Fibroblast of skin of right biceps (primary cell): ENCODE measurements at places on chromosomes 16 and 17.

- peak; percentile 89 for DNase-seq
Measured at GRCh38 chr17:77131904-77132303, 8.9 kb upstream of the SEC14L1 start.

- DNase-seq = no peak
Measured at GRCh38 chr17:19411631-19412030, 599 bp downstream of the RNF112 start.

DNA sequence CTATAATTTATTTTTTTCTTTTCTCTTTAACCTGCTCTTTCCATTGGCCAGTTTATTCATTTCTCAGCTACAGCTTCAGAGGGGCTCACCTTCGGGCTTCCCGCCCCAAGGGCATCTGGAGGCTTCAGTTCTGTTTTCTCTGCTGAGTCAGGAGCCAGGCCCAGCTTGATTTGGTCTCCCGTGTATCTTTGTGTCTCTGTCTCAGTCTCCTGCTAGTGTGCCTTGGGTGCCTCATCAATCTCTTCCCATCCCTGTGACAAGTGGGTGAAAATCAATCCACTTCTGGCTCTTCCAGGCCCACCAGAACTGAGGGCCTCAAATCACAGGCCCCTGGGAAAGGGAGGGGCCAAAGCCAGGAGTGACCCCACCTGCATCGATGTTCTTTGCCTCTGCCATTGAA is 72.1 kb downstream of the CCDC182 start:
- no peak for DNase-seq

- peak; percentile 71 for DNase-seq
Measured at GRCh38 chr17:19410875-19411620, at the start of gene RNF112. TSS of gene RNF112 (plus strand) at chr17:19411232. CDS start at chr17:19411409, 177 bp downstream.

DNA sequence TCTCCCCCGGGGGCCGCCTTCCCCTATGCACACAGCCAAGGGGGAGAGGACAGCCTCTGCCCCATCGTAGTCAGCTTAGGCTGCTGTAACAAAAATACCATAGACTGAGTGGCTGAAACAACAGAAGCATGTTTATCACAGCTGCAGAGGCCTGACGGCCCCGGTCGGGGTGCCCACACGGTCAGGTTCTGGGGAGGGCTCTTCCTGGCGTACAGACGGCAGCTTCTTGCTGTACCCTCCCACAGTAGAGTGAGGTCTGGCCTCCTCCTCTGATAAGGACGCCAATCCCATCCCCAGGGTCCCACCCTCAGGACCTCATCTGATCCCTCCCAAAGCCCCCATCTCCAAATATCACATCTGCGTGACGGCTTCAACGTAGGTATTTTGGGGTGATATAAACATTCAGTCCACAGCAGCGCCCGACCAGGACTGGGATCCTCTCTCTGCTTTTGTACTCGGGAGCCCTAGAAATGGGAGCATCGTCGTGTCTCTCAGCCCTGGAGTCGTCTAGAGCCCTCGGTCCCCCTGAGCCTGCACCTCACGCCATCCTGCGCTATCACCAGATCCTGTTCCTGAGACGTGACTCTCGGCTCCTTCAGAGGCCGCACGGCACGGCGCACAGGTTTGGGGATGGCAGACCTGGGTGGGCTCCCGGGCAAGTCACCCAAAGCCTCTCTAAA is 67.8 kb downstream of the RPH3AL start:
- DNase-seq = no peak

- peak; percentile 85 for DNase-seq
Measured at GRCh38 chr17:72126575-72127486, 6.0 kb downstream of the SOX9 start.

DNA sequence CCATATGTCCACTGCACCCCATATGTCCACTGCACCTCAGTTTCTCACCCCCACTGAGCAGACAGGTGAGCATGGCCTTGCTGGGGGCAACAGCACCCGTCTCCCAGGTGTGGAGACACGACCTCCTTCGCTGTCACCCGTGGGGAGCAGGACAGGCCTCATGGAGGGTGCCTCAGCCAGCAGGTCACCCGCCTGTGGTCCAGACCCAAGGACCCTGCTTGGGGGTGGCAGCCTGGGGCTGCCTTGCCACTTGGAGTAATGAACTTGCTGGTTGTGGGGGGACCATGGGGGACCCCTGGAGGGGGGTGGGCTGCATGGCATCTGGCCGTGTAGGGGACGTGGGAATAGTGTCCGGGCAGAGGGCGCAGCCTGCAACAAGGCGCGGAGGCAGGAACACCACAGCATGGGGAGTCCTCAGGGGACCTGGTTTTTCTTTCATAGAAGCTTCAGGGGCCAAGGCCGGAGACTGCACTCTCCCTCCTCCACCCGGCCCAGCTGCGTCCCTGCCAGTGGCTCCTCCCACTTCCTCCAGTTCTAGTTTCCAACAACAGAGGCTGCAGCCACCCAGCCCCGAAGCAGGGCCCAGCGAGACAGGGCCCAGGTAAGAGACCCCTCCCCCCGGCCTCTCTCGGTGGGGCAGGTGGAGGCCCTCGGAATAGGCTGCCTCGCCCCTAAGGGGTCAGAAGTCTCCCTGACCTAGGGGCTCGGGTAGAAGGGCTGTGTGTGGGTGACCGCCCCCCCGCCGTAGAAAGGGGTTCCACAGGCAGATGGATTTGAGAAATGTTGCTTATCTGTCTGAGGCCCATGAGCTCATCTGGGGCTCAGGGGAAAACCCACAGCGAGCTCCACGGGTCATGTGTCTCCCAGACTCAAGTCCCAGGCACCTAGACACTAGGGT is at the start of gene NHLRC4:
NHLRC4 (plus strand) TSS at position 531 of the 898 bp plus-strand sequence. CDS start 1,043 bp downstream, outside the sequence.
- peak; percentile 27 for DNase-seq
